CD4-positive, alpha-beta T cell treated with Interleukin-4 for 1 hour (primary cell): ENCODE measurements at places on chromosomes 11 and 22.

- DNase-seq, result no peak
These were observed 12.1 kb upstream of the CHORDC1 start for GRCh38 chr11:90234977-90235376.

GRCh38 chr22:19961201-19961580, 19.6 kb upstream of the TXNRD2 start:
- DNase-seq, result no peak

- DNase-seq, result no peak
These were observed 42.6 kb downstream of the ST14 start for GRCh38 chr11:130202009-130202817.

GRCh38 chr22:31281733-31282132, 10.6 kb downstream of the PIK3IP1 start:
- DNase-seq, result no peak

DNA sequence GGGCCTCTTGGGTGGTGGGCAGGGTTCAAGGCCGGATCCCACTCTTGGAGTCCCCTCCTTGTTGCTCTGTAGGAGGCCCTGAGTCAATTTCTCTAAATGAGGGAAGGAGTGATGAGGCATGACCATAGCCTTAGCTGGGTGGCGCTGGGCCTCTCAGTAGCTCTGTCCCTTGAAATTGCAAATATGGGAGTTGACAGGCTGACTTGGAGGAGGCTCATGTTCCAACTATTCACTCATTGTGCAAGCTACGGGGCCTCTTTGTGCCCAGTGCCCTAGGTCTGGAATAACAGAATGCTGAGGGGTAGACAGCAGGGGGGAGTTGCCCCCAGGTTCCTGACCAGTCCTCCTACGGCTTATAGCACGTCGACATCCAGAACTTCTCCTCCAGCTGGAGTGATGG, 8.0 kb downstream of the SELENOM start:
- no peak for DNase-seq

DNA sequence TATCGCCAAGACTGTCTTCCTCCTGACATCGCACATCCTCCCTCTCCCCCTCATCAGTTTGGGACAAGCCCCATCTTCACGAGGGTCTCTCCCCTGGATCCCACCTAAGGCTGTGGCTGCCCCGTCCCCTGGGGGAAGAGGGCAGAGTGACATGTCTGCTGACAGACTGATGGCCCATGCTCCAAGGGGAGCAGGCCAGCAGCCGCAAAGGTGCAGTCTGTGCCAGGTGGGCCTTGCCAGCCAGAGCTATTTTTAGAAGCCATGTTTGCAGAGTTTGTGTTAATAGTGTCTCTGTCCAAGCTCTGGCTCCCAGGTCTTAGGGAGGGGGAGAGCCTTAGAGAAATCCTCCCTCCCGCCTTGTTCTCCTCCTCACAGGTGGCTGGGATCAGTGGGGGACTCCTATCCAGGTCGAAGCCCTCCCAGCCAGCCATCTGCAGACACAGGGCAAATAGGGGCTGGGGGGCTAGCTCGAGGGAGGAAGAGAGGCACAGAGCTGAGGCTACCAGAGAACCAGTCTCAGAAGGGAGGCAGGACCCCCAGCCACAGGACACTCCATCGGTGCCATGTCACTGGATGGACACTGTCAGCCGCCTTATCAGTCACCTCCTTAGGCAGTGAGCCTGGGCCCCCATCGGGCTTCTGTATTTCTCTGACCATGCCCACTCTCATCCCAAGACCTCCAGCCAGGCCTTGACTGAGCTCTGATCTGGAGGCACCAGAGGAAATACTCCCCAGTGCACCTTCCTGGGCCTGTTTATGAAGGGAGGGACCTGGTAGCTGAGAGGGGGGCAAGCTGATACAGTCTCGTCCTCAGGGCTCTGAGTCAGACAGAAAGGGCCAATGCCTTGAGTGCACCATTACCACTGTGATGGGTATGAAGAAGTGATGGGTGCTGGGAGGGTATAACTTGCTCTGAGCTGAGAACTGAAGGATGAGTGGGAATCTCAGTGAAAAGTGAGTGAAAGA, 49.3 kb downstream of the CHRDL2 start:
- no peak for DNase-seq

DNA sequence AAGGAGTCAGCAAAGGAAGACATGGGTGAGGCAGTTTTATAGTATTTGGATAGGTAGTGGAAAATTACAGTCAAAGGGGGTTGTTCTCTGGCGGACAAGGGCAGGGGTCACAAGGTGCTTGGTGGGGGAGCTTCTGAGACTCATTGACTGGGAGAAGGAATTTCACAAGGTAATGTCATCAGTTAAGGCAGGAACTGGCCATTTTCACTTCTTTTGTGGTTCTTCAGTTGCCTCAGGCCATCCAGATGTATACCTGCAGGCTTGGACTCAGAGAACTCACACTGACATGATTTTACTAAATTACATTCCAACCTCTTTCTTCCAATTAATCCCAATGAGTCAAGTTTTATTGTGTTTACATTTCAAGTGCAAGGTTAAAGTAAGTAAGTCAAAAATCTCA, 240.5 kb upstream of the API5 start:
- DNase-seq, result no peak

DNA sequence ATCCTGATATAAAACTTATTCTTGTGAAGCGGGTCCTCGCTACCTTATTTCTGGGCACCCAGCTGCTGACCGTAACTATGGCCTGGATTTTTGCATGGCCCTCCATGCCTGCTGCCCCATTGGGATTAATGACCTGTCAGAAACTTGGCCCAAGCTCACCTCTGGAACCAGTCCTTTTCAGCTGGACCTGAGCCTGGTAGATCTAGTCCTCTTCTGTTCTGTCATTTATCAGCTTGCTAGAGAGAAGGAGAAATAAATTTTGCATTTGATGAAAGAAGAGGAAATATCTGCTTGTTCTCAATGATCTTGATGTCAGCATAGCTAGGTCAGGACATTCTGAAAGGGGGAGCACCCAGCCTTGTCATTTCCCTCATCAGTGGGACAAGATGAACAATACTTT, 387.8 kb upstream of the LARGE1 start:
- DNase-seq, result no peak

GRCh38 chr11:44596525-44597276, 31.2 kb downstream of the CD82 start:
- DNase-seq, result peak; percentile 72

DNA sequence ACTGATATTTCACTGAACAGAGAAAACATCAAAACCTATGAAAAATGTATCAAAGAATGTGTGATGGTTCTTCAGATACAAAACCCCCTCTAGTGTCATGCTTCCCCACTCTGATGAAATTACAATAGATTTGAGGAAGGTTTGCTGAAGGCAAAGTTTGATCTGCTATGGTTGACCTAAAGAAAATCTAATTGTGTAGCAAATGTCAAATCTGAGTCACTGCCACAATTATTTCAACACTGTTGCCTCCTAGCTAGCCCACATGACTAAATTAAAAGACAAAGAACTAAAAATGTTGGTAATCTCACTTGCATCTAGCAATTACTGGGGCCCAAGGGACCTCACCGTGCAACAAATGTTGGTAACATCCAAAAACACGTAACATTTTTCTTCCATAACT, 728.0 kb downstream of the DLG2 start:
- no peak for DNase-seq

GRCh38 chr11:99135508-99135907, 114.8 kb downstream of the CNTN5 start:
- no peak for DNase-seq

DNA sequence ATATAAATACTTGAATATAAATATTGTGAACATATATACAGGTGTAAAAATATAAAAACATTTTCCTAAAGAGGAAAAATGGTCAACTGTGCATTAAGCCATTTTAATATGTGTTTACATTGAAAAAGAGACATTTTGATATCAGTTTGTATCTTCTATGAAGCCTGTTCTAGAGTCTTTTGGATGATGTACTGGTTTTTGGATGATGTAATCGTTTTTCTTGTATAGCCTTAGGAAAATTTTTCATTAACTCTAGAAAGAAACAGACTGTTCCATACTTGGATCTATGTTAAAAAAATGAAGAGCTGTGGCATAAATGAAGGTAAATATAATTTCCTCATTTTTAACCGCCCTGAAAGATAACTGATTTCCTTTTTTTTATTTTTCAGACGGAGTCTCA, 39.6 kb upstream of the RDX start:
- DNase-seq, result no peak

DNA sequence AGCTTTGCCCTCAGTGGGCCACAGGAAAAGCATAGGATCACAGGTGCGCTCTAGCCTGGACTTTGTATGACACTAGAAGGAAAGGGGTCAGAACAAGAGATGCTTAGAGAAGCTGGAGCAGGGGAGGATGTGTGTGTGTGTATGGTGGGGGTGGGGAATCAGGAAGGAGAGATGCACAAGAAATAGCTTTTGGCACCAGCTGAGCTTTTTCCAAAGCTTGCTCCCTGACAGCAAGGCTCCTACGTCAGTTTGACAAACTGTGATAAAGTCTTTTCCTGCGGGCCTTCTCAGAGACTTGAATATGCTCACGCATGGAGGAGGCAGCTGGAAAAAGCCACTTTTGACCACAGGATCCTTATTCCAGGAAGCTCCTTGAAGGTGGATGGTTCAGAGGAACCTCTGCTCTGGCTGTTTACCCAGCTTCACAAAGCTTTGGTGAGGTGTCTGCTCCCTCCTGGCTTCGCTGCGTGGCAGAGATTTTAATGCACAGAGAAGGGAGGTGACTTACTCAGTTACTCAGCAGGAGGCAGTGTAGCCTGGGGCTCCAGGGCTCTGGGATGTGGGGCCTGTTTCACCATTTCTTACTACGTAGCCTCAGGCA, 3.9 kb downstream of the CDC42EP1 start:
- no peak for DNase-seq

DNA sequence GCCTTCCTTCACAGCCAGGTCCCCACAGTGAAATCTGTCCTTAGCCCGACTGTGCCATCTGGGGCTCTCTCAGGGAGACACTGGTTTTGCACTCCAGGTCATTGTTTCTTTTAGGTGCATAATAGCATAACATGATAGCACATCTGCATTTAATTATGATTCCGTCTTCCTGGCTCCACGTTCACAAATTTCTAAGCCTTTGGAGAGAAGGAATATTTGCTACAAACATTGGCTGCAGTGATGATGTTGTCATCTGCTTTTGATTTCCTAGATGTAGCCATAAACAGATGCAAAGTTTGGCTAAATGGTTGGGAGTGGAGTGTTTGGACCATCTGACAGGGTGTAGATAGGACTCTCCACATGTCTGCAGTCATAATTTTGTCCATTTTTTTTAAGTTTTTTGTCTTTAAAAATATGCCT, 12.0 kb upstream of the CAT start:
- no peak for DNase-seq

DNA sequence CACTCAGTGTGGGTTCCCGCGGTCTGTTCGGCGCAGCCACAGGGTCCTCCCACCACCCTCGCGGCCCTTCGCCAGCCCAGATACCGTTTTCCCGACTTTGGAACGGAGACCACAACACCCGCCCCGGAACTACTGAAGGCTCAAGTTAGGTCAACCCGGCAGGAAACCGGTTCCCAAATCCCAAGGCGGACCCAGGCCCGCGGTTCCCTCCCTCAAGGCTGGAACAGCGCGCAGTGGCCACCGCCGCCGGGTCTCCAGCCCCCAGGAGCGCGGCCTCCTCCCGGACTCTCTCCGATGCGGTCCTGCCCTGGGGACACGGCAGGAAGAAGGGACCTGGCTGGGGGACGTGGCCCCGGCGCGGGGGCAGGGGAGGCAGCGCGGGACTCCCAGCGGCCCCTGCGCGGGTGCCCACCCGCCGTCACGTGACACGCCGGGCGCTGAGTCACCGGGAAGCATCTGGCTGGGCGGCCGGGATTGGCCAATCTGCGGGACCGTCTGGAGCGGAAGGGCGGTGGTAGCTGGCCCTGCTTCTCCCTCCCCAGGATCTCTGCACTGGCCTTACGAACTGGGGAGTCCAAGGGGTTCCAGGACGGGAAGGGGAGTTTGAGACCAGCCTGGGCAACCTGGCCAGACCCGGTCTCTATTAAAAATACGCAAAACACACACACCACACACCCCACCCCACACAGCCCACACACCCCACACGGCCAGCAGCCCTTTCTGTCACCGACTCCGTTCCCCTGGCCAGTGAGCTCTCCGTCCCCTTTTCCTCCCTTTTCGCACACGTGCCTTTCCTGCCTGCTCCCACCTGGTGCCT, 21.5 kb upstream of the MALAT1 start:
- peak; percentile 88 for DNase-seq

- DNase-seq, result no peak
These were observed 613.5 kb downstream of the SOX6 start for GRCh38 chr11:15742626-15743519.

DNA sequence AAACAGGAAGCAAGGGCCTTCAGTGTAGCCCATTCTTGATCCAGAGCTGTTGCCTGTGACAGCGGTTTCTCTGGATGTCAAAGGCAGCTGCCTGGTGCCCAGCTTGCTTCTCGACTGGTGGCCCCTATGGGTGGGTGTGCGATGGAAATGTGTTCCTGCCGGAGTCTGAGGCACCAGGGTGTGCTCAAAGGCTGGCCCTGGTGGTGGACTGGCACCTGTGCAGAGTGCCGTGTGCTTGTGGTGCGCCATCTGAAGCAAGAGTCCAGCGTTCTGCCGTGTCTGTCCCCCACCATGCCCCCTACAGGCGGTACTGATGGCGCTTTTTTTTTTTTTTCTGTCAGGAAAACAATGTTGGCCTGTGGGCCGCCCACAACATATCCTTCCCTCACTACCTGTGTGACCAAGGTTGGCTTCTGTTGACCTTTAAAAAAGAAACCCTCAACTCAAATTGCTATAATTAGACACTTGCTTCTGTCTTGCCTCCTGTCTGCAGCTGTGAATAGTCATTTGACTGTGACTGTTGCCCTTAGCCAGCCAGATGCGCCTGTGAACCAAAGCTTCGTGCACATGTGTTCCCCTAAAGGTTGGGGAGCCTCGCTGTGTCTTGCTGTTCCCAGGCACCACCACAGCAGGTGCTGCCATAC, 4.7 kb upstream of the RANBP1 start:
- peak; percentile 22 for DNase-seq
